ENCODE measurements at places on chromosomes 4 and X.
A peak's percentile ranks its signal among the peaks of the same experiment; 100 is the strongest.

GRCh38 chr4:100742045-100742444, 224.2 kb upstream of the EMCN start:
- DNase-seq, result peak; percentile 40

GRCh38 chrX:56113785-56114436, 118.2 kb upstream of the KLF8 start:
- DNase-seq, result no peak

DNA sequence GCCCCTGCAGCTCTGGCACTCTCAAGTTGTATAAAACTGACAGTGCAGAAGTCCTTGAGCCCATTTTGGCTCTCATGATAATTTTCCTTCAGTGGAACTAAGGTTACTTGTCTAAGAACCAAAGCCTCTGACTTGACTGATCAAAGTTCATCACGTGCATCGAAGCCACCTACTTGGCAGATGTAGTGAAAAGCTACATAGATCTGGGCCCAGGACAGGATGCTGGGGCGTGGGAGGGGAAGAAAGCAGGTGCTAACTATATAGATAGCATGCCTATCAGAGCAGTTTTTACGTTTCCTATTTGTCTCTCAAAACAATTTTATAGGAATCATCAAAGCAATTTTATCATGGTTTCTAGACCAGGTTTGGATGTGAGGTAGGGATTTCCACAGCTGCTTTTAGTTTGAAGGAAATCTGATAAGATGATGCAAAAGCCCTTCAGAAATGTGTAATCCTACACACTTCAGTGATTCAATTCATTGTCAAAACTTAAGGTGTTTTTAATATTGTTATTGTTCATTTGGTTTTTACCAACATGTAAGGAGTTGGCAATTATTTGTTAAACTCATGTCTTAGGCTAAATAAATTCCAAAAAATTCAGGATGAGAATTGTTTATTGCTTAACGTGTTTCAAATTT, 1.2 kb upstream of the CD40LG start:
- DNase-seq, result no peak

GRCh38 chr4:12211636-12212035, 782.9 kb upstream of the HS3ST1 start:
- DNase-seq, result no peak

- DNase-seq, result no peak
Measured at GRCh38 chr4:114924311-114924710, 189.1 kb downstream of the NDST4 start.

DNA sequence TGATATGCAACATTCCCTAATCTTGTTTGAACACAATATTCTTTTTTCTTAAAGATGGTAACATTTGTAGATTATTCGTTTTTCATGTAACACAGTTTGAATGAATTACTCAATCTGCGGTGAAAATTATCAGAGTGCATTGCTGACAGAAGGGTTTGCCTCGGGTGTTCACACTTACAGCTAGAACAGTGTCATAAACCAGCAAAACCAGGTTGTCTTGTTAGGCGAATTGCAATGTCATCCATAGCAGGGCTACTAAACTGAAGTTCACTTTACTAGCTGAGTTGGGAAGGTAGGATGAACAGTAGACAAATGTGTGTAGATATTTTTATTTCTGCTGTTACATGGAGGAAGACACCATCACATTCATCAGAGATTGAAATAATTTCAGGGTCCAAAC, 98.9 kb downstream of the SLC39A8 start:
- no peak for DNase-seq

DNA sequence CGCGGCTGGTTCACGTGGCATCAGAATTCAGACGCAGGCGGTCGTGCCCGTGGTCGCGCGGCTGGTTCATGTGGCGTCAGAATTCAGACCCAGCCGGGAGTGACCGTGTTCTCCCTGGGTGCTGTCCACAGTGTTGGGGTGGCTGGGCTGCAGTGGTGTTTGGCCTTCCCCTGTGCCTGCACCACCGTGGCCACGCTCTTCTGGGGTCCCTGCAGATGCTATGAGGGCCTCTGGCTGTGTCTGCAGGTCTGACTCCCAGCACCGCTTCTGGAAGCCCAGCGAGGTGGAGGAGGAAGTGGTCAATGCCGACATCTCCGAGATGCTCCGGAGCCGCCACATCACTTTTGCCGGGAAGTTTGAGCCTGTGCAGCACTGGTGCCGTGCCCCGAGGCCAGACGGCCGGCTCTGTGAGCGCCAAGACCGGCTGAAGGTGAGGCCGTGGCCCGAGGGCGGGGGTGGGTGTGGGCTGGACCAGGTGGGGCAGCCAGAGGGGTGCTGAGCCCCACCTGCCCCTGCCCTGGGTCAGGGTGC, 26.4 kb downstream of the NKX1-1 start:
- DNase-seq, result no peak

DNA sequence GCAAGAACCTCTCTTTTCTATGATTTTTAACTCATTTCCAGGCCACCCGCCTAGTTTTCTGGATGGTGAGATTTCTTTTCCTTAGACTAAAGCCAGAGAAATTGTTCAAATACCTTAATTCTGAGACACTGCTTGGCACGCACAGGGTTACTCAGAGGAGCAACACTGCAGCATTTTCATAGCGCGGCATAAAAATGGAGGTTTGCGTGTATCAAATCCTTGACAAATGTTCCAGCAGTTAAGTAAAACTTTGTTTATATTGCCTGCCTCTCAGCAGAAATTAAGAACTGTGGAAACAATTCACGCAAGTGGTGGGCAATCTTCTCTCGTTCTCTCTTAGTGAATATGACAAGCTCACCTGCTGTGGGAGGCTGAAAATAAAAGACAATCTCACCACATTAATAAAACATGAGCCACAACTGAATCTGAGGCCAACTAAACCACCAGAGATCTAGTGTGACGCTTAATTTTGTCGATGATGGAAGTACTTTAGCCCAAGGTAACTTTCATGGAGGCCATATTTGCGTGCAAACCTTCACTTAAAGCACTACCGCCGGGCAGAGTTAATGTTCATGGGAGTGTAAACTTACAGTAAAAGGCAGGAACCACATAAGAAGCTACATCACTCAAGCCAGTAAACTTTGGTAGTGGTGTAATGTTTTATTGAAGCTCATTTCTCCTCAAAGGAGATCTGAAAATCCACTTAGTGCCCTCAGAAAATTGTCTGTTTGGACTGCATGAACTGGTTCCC, 894.8 kb upstream of the EPHA5 start:
- peak; percentile 48 for DNase-seq

DNA sequence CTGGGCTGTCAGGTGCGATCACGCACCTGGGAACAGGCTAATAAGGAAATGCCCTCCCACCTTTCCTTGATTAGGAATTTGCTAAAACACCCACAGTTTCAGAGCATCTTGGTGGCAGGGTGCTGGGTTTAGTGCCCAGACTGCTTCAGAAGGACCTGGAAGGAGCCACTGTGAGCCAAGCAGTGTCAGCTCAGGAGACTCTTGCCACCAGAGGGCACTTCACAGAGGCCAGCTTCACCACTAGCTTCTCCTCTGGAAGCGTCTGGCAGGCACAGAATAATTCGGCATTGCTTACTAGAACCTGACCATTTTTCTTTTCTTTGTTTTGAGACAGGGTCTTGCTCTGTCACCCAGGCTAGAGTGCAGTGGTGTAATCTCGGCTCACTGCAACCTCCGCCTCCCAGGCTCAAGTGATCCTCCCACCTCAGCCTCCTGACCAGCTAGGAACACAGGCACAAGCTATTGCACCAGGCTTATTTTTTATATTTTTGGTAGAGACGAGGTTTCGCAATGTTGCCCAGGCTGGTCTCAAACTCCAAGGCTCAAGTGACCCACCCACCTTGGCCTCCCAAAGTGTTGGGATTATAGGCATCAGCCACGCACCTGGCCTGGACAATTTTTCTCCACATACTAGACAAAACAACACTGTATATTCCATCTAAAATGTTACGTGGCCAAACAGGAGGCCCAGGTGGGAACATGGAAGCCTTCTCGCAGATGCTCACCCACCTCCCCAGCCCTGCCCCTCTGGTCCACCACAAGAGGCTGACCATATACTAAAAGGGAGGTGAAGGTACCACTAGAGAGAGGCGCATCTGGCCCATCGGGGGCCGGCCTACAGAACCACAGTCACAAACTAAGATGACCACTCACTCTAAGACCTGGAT, 14.1 kb downstream of the NOP14 start:
- no peak for DNase-seq

GRCh38 chr4:41747230-41748055, 1.1 kb downstream of the PHOX2B start:
- DNase-seq, result no peak

GRCh38 chr4:118173956-118174725, 139.9 kb downstream of the NDST3 start:
- peak; percentile 77 for DNase-seq

DNA sequence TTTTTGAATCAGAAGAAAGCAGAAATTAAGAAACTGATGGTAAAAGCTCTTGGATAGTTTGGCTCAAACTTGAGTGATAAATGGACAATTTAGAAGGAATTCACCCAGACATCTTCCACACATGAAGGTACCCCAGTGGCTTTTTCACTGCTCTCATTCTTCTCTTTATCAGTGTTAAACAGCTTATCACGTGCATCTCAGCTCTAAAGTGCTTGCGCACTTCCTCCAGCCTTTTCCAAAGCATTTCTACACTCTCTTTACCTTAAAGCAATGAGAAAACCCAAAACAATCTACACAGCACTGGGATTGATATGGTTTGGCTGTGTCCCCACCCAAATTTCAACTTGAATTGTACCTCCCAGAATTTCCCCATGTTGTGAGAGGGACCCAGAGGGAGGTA, 509.1 kb upstream of the FAT1 start:
- DNase-seq, result no peak

All from skeletal muscle cell (primary cell).